ENCODE measurements at places on chromosomes 6 and 20. TPM values are rescaled to one million over a fixed set of nuclear protein-coding genes. Genes with fewer than 3 reads are reported as not detected.

DNA sequence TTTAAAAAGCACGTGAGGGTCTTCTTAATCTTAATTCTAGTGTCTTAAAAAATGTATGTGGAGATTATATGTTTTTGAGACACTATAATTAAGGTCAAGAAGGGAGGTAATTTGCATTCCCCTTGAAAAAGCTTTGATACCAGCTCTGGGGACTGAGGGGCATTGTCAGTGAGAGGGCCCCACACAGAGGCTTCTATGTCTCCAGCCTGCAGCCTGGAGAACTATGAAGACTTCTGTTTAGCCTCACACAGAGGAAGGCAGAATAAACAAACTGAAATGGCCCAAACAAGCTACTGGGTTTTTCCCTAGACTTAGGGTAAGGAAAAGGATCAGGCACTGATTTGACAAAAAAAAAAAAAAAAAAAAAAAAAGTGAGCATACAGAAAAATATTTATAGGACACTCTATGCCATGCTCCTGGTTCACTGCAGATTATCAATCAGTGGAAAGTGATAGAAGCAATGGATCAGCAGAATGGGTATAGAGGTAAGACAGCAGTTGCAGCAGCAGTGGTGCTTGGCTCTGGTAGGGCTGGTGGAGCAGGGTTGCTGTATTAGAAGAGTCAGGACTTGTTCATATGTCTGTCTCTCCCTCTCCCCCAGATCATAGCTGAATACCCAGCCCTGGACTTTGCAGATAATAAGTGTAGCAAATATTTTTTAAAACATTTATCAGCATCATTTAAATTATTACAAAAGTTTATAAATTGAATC, 85.4 kb downstream of the KLHL32 start:
- no peak for DNase-seq

The BPIFB4 gene
- total RNA-seq = not detected

The CALHM6 gene
- 2.9 TPM for total RNA-seq

The POPDC3 gene
- 47.8 TPM for total RNA-seq

The ARFGAP1 gene
- 28.8 TPM for total RNA-seq

GRCh38 chr20:1813674-1814635, 81.3 kb upstream of the SIRPA start:
- no peak for DNase-seq

DNA sequence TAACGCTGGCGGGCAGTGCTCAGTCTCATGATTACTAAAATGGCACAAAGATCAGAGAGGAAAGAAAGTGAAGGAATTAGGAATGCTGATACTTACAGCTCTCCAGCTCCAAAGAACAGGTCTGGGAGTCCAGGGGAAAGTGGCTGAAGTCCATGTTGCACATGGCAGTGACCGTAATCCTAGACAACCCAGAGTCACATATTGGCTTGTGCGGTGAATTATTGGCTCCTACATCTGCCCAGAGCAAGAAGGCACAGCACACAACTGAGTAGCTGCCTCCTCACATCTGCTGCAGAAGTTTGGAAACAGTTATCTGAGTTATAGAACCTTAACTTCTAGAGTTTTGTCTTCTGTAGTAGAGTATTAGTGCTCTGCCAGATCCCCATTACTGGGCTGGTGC, 47.2 kb downstream of the GABRR2 start:
- DNase-seq = no peak

The ANKRD66 gene
- total RNA-seq = not detected

DNA sequence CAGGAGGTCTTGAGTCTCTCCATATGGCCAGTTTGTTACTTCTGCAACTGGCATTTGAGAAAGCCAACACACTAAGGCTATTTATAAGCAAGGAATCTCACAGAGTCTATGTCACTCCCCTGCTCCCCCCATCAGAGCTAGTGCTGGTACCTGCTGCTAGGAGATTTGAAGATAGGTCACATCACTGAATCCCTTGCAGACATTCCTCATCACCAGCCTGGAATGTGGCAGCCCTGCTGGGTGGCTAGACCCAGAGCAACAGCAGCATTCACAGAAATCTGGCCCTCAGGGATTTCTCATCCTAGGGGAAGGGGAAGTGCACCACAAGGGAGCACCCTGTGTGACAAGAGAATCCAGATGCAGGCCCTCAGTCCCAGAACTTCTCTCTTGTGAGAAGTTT, 672.1 kb downstream of the HACE1 start:
- DNase-seq = no peak

DNA sequence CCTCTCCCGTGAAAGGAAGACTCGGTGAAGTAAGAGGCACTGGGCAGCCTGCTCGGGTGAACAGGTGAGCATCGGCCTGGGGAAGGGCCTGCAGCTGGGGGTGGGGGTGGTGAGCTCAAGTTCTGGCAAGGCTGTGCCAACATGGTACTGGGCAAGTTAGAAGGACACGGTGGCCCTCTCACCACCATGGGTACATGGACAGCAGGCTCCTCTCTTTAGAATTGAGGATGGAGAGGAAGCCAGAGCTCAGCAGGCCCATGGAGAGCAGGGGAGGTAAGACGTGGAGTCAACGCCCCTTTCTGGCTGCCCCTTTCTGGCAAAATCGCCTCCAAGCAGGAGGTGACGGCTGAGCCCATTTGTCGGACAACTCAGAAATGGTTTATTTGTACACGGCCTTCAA, 135.6 kb downstream of the ANKRD60 start:
- DNase-seq = no peak

DNA sequence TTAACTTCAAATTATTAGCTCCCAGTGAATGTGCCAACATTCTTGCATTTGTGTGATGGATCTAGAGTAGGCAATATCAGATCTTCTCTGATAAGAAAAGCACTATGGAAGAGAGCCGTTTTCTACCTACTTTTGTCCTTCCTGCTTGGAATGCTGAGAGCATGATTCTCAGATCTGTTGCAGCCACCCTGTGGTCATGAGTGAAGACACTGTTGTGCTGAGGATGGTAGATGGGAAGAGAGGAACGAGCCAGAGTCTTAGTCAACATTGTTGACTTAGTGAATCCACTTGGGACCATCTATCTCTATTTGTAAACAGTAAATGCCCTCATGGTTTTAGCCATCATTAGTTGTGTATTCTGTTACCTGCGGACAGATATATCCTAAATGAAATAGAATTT, 202.6 kb downstream of the CD109 start:
- DNase-seq = no peak

The PHF3 gene
- 33.4 TPM for total RNA-seq

DNA sequence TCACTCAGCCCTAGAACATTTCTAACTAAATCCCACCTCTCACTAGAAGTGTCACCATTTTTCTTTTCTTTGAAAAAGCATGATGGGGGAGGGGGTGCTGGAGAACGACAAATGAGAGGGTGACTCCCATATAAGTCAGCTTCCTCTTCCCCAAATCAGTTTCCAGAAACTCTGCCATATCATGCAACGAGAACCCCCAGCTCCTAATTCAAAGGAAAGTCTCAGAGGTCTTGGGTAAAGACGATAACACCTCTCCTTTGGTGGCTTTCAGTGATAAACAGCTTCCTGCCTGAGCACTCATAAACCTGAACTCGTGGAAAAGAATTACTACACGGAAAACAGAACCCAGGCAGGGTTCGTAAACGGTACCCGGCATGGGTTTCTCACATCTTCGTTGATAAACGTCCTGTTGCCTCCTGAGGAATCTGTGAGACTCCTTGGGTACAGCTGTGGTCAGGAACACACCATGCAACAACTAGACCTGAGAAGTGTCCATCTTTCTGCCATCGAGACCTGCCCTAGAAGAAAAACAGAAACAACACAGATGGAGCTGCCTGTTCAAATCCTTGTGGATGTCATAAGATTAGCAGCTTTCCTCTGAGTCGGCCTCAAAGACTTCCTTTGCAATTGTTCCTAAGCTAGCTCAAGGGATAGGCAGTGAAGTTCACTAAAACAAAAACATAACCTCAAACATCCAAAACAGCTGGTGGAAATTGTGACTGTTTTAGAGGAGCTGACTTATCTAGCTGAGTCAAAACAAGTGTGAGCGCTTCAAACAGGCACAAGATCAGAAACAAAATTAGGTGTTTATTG, 185.8 kb upstream of the PRDM1 start:
- DNase-seq = no peak

DNA sequence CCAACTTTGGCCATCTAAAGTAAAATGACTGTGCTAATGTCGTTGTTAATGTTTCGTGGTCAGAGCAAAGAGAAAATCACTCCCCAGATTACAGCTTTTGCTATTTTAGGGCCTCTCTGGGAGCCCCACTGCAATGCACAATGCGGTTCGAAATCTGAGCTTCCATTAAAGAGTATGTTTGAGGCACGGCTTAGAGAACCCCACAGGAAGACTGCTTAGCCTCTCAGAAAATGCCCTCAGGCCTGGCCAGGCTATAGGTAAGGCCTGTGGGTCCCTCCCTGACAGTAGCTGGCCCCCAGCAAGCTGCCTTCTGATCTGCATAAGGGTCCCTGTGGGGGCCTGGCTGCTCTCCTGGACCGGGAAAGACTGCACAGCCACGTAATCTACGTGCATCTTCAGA, 274.6 kb downstream of the PTPRT start:
- DNase-seq = no peak

Measured in Right ventricle myocardium inferior (tissue), 1 donor.